ENCODE measurements at places on chromosomes 16 and 17. TPM values are rescaled to one million over a fixed set of nuclear protein-coding genes. Genes with fewer than 3 reads are reported as not detected.

GRCh38 chr17:2755891-2756724 is 6.7 kb upstream of the CCDC92B start:
- H3K27me3 ChIP-seq, result peaks cover 64% of the 10 kb centered on the region
- DNase-seq, result peak; percentile 86
- H3K27ac ChIP-seq, result no peak overlapping the region
- no peaks in the 10 kb centered on the region for H3K36me3 ChIP-seq
- H3K4me3 ChIP-seq, result peak overlapping the region; percentile 61
- H3K4me1 ChIP-seq, result no peaks in the 10 kb centered on the region

DNA sequence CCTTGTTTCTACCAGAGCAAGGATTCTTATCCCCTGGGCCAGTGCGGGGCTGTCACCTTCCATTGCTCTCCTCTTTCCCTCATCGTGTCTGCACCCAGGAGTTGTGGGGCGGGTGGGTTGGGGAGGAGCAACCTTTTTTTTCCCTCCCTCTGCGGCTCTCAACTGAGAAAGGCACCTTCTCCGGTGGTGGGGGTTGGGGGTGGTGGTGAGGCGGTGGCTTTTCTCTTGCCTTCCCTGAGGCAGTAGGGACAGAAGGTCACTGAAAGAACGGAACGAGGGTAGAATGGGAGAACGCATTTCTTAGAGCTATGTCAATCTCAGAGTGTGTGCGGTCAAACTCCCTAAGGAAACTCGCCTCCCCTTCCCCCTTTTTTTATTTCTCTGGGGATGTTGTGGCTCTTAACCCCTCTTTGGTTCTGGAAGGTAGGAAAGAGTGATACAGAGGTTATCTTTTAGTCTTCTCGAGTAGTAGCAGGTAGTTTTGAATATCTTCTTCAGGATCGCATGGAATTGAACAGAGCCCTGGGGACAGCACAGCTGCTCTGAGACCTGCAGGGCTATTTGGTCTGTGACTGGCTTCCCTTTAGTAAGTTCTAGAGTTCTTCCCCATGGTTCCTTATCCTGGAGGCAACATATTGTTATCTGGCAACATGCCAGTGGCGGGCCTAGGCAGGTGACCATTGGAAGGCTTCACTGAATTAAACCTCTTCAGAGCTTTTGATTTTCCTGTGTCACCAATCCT is 994 bp downstream of the CLTC start:
- H3K4me3 ChIP-seq, result peak overlapping the region; percentile 91
- DNase-seq, result peak; percentile 40

DNA sequence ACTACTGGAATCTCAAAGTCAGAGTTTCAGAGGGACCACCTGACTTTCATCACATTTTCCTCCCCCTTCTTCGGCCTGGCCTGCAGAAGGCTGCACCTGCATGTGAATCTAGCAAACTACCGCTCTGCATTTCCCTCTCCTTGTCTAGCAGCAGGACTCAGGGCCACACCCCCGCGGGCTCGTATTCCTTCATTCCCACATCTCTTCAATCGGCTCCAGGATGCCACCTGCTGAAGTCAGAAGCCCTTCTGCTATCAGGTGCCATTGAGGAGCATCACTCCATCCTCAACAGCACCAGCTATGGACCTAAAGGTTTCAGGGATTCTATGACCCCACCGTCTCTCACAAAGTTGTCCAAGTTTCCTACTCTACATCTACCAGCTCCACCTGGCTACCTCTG is 169.5 kb downstream of the VPS53 start:
- no peaks in the 10 kb centered on the region for H3K36me3 ChIP-seq
- H3K4me3 ChIP-seq, result no peak overlapping the region
- peak; percentile 13 for DNase-seq
- no peaks in the 10 kb centered on the region for H3K27me3 ChIP-seq
- no peak overlapping the region for H3K27ac ChIP-seq
- H3K4me1 ChIP-seq, result no peaks in the 10 kb centered on the region

- peaks cover 27% of the 10 kb centered on the region for H3K4me1 ChIP-seq
- H3K27ac ChIP-seq, result no peak overlapping the region
- peak; percentile 19 for DNase-seq
- H3K36me3 ChIP-seq, result no peaks in the 10 kb centered on the region
- H3K4me3 ChIP-seq, result no peak overlapping the region
- H3K27me3 ChIP-seq, result no peaks in the 10 kb centered on the region
These were observed 71.5 kb downstream of the GAS7 start for GRCh38 chr17:10126616-10127501.

- no peak overlapping the region for H3K4me3 ChIP-seq
- H3K27me3 ChIP-seq, result no peaks in the 10 kb centered on the region
- H3K27ac ChIP-seq, result no peak overlapping the region
- DNase-seq, result no peak
- H3K36me3 ChIP-seq, result no peaks in the 10 kb centered on the region
These were observed 1.5 kb downstream of the ZNF688 start for GRCh38 chr16:30569746-30570635.

- H3K4me1 ChIP-seq, result no peaks in the 10 kb centered on the region
- H3K4me3 ChIP-seq, result no peak overlapping the region
- no peak for DNase-seq
- H3K27me3 ChIP-seq, result no peaks in the 10 kb centered on the region
These were observed 45.2 kb upstream of the NUDT7 start for GRCh38 chr16:77677129-77677528.

GRCh38 chr17:79306424-79307318 is 232.0 kb downstream of the ENGASE start:
- no peak for DNase-seq
- H3K27ac ChIP-seq, result no peak overlapping the region
- H3K4me3 ChIP-seq, result no peak overlapping the region
- H3K4me1 ChIP-seq, result peaks cover 12% of the 10 kb centered on the region
- no peaks in the 10 kb centered on the region for H3K36me3 ChIP-seq

- H3K27me3 ChIP-seq, result no peaks in the 10 kb centered on the region
- H3K36me3 ChIP-seq, result no peaks in the 10 kb centered on the region
- H3K27ac ChIP-seq, result no peak overlapping the region
These were observed 29.1 kb upstream of the TNS4 start for GRCh38 chr17:40530531-40530994.

GRCh38 chr17:9144502-9145249 is 123.4 kb downstream of the NTN1 start:
- DNase-seq, result no peak
- no peaks in the 10 kb centered on the region for H3K36me3 ChIP-seq
- no peaks in the 10 kb centered on the region for H3K27me3 ChIP-seq
- no peak overlapping the region for H3K27ac ChIP-seq

DNA sequence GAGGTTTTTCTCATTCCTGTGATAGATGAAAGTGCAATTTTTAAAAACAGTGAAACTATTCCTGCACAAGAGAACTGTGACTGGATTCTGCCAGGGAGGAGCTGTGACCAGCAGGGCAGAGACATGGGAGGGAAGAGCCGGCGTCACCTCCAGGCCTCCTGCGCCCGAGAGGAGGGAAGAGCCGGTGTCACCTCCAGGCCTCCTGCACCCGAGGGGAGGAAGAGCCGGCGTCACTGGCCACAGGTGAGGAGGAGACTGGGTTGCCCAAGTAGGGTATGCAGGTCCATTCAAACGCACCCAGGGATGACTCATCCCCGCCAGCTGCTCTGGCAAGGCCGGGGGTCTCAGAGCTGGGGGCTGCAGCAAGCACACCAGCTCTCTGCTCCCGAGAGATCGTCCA is 56.7 kb downstream of the METRNL start:
- H3K4me3 ChIP-seq, result no peak overlapping the region
- H3K27ac ChIP-seq, result no peak overlapping the region
- no peaks in the 10 kb centered on the region for H3K36me3 ChIP-seq
- H3K27me3 ChIP-seq, result no peaks in the 10 kb centered on the region
- H3K4me1 ChIP-seq, result no peaks in the 10 kb centered on the region

- no peak overlapping the region for H3K4me3 ChIP-seq
- no peak overlapping the region for H3K27ac ChIP-seq
- peak; percentile 1 for DNase-seq
These were observed 46.0 kb downstream of the LMF1 start for GRCh38 chr16:924806-925205.

GRCh38 chr16:46830902-46831647 is at the start of gene C16orf87:
Gene C16orf87, minus strand, starts transcription at chr16:46831180. Its CDS starts 31 bp downstream, at chr16:46831149.
- no peaks in the 10 kb centered on the region for H3K27me3 ChIP-seq
- peak within 1 kb of the TSS; percentile 89 for H3K4me3 ChIP-seq
- peak; percentile 97 for DNase-seq
- peak within 1 kb of the TSS; percentile 86 for H3K27ac ChIP-seq
- no peaks in the 10 kb centered on the region for H3K36me3 ChIP-seq
- peaks cover 20% of the 10 kb centered on the region for H3K4me1 ChIP-seq

DNA sequence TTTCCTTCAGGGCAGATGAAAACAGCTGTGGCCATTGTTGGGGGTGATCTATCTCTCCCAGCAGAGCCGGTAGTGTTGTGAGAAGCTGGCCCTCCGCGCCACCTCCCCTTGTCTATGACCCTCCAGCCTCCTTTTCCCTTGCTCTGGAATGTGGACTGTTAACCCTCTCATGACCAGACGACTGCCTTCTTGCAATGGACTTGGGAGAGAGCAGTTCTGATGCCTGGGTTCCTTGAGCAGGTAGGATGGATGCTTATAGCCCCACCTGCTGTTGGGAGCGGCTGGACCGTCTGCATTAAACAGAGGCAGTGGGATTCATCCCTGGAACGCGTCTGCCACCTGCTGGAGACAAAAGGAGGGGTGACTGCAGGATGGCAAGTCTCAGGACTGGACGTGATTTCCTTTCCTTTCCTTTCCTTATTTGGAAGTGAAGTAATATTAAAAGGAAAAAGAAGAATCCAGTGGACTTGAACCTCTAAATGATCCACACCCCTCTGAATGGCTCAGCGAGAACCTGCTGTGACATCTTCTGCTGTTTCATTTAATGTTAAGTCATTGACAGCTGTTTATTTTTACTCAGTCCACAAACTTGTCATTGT is 1.8 kb upstream of the SOST start:
- no peaks in the 10 kb centered on the region for H3K36me3 ChIP-seq
- peak; percentile 95 for DNase-seq
- peak overlapping the region; percentile 19 for H3K4me3 ChIP-seq
- H3K4me1 ChIP-seq, result peaks cover 11% of the 10 kb centered on the region

DNA sequence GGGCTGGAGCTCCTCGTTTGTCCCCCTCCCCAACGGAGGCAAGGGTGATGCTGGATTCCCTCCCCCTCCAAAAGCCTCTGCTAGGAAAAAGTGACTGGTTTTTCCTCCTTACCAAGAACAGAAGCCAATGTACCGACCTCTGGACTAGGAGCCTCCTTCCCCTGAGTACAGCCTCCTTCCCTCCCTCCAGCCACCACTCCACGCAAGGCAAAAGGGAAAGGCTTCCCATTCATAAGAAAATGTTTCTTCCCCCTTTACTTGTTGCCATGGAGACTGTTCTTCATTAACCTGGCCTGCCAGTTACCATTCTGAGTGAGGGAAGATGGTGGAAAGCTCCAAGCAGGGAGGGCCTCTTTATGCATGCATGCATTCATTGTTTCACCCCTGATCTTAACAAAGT is 4.3 kb upstream of the PIMREG start:
- peaks cover 35% of the 10 kb centered on the region for H3K4me1 ChIP-seq
- H3K4me3 ChIP-seq, result peak overlapping the region; percentile 31
- DNase-seq, result peak; percentile 74
- H3K27ac ChIP-seq, result peak overlapping the region; percentile 73
- no peaks in the 10 kb centered on the region for H3K27me3 ChIP-seq

DNA sequence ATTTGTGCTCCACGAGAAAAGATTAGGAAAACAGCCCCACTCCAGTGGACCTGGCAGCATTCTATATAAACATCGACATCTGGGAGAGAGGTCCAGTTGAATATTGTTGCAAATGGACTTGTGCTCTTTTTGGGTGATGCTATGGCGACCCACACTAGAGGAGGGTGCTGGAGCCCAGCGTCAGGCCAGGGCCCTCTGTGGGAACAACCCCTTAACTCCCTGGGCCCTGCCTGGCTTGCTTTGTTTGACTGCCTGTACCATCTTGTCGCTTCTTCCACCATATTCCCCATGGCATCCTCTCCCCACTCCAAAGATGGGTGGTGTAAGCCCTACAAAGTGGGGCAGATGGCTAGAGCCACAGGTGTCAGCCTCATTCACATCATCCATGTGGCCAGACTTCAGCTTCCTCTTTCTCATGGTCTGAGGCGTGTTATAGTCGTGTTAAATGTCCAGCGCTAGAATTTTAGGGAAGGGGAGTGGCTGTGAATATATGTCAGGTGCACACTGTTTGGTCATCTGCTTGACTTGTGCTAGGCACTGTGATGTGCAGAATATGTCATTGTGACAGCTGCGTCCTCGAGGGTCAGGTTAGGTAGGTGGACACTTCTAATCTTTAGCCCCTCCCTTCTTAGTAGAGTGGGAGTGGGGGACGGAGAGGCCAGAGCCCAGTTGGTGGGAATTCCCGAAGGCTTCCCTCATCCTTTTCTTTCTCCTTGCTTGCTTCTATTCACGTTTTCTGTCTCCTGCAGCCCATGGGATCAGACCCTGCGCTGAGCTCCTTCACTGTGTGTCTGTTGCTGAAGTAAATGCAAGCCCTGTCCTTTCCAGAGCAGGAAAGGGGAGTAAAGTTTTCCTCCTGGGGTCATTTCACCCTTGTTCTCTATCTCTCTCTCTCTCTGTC is 49.8 kb downstream of the MPRIP start:
- no peak overlapping the region for H3K27ac ChIP-seq
- peak; percentile 55 for DNase-seq
- no peaks in the 10 kb centered on the region for H3K27me3 ChIP-seq
- H3K36me3 ChIP-seq, result no peaks in the 10 kb centered on the region

DNA sequence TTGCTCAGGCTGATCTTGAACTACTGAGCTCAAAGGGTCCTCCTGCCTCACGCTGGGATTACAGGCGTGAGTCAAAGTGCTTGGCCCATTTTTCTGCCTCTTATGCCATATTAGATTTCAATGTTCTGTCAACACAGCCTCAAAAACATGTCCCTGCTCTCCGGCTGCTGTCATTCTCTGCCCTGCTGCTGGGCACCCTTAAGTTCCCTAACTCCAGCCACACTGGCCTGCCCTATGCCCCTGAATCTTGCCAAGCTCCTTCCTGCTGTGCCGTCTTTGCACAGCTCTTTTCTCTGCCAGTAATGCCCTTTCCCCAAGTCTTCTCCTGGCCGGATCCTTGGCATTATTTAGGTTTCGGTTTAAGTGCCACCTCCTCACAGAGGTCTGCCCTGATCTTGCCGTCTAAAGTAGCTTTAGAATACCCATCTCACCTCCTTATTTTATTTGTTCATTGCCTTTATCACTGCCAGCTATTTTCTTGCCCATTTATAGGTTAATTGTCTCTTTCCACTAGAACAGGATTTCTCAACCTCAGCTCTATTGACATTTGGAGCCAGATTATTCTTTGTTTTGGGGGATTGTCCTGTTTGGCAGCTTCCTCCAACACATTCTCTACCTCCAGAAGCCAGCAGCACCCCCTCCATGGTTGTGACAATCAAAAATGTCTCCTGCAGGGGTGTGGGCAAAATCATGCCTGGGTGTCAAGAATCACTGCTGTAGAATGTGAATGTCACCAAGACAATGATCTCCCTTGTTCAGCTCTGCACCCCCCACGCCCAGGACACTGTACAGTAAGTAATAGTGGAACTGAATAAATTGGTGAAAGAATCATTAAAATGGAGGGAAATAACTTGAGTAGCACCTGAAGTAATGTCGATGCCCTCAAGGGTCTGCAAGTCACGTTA is 168.2 kb downstream of the CYLD start:
- H3K27ac ChIP-seq, result no peak overlapping the region
- DNase-seq, result no peak
- H3K4me1 ChIP-seq, result peaks cover 4% of the 10 kb centered on the region
- no peaks in the 10 kb centered on the region for H3K27me3 ChIP-seq

The MT1G gene
- total RNA-seq, result not detected

The KRT32 gene
- not detected for total RNA-seq

The HS3ST6 gene
- total RNA-seq, result not detected

Measured in neural progenitor cell (in vitro differentiated cells).